Activated naive CD4-positive, alpha-beta T cell treated with anti-CD3 and anti-CD28 coated beads, Interleukin-2, amount 10 ng/mL, durations not matched to agents 7 days and 5 days (primary cell): ENCODE measurements at places on chromosomes 6 and 20.

GRCh38 chr6:105791583-105792318 is 294.4 kb upstream of the PRDM1 start:
- no peak for DNase-seq

- DNase-seq = no peak
Measured at GRCh38 chr6:157266274-157267101, 56.8 kb downstream of the TMEM242 start.

- DNase-seq = no peak
Measured at GRCh38 chr6:154502553-154502952, 7.9 kb downstream of the CNKSR3 start.

DNA sequence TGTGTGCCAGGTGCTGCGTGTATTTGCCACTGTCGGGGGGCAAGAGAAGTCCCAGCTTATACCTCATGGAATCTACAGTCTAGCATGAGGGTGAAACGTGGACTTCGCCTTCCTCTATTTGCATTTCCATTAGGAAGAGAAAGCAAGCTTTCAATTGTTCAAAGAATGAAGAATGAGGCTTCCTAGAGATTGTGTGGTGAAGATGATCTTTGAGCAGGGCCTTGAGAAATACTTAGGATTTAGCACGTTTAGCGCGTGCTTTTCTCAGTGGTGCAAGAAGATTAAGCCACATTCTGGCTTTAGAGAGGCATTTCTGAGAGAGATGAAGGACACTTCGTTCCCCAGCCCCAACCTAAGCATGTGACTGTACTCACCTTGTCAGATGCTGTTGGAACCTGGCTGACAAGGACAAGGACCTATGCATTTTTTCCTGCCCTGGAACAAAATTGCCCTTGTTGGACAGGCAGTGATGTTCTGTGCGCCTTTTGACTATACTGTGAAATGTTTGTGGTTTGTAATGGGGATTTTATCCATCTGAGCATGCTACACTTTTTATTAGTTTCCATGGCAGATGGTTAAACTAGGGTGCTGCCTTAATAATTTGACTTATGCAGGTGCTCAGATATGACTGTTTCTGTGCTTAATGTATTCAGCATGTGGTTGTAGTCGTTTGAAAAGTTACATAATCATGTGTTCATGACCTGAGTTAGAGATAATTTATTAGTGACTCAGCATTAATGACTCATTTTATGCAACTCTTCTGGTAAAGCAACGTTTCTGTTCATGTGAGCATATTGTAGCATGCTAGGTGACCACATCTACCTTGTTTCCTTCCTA is 10.7 kb downstream of the TULP4 start:
- DNase-seq = no peak

DNA sequence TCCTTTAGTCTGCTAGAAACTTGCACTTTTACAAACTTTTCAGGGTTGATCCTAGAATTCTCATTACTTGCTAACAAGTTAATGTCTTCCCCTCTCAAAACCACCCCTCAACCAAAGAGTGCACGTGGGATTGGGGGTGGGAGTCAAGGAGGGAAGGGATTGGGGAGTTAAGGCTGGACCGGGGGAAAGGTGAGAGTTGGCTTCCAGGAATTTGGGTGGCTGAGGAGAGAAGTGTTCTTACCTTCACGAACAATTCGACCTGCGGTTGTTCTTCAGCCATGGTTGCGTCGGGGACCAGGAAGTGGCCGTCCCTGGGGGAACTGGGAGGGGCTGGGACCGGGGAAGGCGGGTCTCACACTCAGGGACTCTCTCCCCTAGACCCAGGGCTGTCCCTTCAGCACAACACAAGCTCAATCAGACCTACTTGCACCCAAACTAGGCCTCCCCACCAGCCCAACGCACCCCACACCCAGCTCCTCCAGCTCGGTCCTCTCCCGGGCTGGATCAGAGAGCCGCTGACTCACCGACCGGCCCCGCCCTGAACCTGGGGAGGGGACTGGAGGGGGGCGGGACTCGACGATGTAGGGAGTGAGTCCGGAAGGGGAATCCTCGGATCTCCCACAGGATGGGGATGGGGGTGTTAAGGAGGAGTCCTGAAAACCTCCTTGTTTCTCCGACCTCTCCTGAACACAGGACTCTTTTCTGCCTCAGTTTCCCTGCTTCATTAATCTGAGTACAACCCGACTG is at the start of gene CLIC1:
Gene CLIC1 (minus strand): TSS at position 510 of the 747 bp plus-strand sequence. CDS start 230 bp downstream, at position 280.
- peak; percentile 88 for DNase-seq

GRCh38 chr20:46134716-46135115 is 16.6 kb downstream of the CD40 start:
- DNase-seq = no peak

DNA sequence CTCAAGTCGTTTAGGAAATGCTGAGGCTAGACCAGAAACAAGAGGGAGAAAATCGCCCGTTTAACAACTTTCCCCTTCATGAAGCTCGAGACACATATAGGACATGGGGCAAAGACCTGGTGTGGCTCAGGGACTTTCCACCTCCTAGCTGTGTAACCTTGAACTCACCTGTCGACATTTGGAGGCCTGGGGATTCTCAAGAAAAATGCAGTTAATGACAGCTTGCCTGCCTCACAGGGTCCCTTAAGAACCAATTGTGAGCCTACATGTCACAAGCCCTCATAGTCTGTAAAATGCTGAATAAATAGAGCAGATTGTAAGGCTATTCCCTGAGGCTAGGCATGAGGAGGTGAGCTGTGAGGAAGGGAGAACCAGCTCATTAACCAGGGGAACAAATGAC is 35.1 kb downstream of the MGME1 start:
- no peak for DNase-seq

DNA sequence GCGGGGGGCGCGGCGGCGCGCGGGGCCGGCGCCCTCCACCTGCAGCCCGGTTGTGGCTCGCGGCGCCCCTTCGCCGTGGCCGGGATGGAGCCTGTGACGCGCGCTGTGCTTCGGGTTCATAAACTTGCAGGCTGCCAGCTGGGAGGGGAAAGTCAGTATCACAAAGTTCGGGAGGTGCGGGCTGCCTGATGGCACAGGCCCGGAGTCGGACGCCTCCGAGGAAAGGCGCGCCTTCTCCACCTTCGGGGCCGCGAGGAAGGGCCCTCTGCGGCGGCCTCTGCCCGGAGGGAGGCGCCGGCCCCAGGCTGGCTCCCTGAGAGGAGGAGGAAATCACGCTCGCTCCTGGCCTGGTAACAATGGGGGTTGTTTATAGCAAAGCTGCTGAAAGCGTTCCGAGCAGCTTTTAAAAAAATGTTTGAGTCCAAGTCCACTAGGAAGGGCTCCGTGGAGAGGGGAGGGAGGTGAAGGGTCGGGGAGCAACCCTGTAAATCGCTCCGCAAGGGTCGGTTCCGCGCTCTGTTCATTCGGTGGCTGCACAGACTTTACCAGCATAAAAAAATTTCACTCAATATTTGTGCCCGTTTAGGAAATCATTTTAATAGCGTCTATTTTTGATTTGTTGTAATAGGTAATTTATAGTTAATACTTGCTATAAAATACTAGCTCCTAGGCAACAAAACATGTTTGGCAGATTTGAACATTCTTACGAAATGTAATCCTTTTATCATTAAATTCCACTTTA is 1.0 kb downstream of the AFDN start:
- peak; percentile 45 for DNase-seq

GRCh38 chr20:62569615-62570014 is 72.7 kb upstream of the SLCO4A1 start:
- no peak for DNase-seq

DNA sequence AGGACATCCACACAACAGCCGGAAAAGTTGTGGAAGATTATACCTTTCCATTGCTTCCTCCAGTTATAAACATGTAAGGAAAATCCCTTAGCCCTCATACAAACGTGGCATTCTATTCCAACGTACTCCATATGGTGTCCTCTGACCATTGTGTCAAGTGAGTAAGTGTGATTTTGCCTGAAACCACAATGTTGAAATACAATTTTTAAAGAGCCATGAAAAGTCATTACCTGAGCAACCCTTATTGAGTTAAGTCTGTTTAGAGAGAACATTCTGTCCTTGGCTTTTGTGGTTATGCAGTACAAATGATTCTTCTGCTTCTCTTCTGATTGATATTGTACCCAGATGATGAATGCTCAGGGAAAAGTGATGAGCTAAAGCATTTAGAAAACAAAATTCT is 530.1 kb downstream of the HAO1 start:
- DNase-seq = no peak

- no peak for DNase-seq
Measured at GRCh38 chr6:49326347-49326746, 136.7 kb downstream of the MMUT start.
